ENCODE measurements at places on chromosomes 4 and X.

- DNase-seq, result no peak
Observed at GRCh38 chr4:186445040-186445439, 110.3 kb downstream of the MTNR1A start.

- DNase-seq, result no peak
Observed at GRCh38 chr4:113555868-113556267, 205.7 kb downstream of the CAMK2D start.

DNA sequence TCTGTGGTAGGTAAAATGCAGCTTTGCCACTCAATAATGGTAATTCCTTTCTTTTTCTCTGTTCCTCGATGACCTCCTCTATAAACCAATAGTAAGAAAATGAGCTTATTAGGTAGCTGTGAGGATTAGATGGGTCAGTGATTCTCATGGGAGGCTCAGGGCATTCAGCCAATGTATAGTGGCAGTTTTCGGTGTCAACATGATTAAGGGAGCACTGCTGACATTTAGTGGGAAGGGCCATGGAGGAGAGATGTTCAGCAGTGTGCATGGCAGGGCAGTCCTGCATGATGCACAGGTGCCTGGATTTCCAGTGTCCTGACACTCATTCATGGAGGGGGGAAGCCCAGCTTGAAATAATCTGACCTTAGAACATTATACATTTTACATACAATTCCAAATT is 232.8 kb downstream of the PDGFC start:
- no peak for DNase-seq

GRCh38 chr4:184728858-184729257 is 5.0 kb downstream of the CENPU start:
- no peak for DNase-seq

GRCh38 chr4:22103768-22104167 is 155.2 kb upstream of the KCNIP4 start:
- no peak for DNase-seq

DNA sequence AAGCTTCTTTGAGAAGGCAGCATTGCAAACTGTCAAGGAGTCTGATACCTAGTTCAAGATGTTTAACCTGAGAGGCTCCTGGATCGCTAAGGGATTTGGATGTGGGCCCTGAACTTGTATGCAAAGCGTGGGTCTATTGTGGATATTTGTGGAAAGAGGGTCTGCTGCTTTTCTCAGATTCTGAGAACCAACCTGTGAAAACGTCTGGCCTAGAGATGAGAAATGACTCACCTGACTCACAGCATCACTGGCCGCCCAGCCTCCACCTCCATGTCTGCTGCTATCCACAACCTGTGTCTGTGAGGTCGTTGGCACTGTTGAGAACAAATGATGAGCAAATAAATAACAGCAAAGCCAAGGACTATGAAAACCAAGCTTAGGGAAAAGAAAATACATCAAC is 33.3 kb upstream of the PROM1 start:
- DNase-seq, result no peak

DNA sequence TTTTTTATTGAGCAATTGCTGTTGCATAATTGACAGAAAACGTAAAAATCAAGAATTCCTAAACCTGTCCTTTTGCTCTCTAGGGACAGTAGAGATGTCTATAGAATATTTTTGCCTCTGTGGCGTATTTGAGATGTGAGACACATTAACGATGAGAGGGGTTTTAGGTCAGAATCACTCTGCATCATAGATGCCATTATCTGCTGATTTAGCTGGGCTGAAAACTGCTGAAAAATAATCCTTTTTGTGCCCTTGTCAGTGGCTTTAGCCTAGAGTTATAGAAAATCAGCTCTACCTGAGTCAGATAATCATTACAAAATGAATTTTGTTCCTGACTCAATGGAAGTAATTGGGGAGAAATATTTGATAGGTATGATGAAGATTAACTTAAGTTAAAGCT is 767.8 kb upstream of the TENM3 start:
- DNase-seq, result no peak

- no peak for DNase-seq
Observed at GRCh38 chrX:112800971-112801775, 39.5 kb downstream of the AMOT start.

DNA sequence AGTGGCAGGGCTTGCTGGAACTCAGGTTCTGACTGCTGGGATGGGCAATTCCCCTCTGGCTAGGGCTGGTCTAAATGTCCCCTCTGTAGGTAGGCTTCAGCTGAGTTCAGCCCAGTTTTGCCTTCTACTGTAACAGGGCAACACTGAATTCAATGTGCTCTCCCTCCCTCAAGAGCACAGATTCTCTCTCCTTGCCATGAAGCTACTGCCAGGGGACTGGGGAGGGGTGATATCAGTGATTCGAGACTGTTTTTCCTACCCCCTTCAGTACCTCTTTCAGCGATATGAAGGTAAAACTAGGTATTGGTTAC is 23.4 kb upstream of the STPG2 start:
- DNase-seq, result no peak

GRCh38 chr4:122259849-122260248 is 107.7 kb downstream of the BLTP1 start:
- DNase-seq, result no peak

GRCh38 chr4:167100120-167100519 is 134.2 kb downstream of the SPOCK3 start:
- DNase-seq, result no peak

DNA sequence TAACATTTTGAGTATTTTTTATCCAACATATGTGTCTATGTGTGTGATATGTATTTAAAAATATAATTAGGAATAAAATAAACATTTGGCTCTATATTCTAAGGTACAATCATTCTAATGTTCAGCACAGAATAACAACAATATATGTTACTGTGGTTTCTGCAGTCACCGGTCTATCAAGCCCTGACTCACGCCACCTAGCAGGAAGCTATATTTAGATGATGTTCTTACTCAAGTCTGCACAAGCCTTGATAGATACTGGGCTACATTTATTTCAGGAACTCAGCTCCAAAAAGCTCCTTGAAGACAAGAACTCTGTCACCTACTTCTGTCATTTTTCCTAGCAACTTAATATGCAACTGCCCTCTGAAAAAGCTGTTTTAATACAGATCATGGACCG is 152.0 kb upstream of the FTHL17 start:
- DNase-seq, result no peak

- DNase-seq, result no peak
Observed at GRCh38 chr4:140342620-140343019, 30.8 kb upstream of the SCOC start.

- no peak for DNase-seq
Observed at GRCh38 chr4:134260126-134260525, 58.5 kb upstream of the PABPC4L start.

DNA sequence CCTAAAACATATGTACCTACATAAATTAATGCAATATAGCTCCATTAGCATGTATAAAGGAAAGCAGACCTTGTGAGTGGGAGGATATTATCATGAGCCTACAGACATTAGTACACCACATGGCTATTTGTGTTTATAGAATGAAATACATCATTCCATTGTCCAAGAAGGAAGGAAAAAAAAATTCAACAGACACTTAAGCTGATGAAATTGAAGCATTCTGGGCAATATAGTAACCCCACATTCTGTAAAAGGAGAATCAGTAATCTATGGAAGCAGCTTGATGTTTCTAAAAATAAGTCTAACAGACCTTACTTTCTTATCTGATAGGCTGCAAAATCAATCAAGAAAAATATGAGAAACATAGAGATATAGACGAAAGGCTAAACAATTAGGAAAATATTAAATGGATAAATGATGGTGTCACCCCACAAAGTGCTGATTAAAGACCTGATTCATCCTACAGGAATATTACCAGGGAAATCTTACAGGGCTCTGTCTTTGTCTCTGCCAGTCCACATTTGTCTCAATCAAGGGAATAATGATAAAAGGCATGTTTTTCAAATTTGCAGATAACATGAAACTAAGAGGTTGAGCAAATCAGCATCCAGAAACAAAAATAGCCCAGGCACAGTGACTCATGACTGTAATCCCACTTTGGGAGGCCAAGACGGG is 76.8 kb downstream of the COMMD8 start:
- no peak for DNase-seq

GRCh38 chrX:72026341-72027023 is 105.2 kb downstream of the RTL5 start:
- no peak for DNase-seq

DNA sequence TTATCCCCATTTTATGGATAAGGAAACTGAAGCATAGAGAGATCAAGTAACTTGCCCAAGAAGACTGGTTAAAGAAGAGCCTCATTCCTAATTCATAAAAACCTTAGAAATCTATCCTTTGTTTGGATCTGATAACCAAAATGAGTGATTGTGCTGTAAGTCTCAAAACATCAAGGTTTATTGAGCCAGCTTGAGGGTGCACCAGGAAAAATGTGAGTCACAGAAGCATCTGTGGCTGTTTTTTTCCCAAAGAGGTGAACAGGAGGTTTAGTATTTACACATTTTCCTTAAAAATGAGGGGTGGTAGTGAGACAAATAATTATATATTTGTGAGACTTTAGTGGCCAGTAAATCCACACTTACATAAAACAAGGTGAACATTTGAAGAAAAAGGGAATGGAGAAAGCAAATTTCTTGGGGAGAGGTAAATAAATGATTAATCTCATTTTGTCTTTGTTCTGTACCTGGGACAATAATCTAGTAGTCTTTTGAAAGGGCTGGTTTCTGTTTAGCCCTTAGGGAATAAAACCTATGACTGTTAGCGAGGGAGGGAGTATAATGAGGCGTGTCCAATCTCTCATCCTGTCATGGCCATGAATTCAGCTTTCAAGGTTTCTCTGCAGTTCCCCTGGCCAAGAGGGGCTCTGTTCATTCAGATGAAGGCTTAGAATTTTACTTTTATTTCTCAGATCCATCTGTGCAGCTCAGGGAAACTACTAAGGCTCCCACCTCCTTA is 12.2 kb upstream of the FMR1 start:
- DNase-seq, result no peak

DNA sequence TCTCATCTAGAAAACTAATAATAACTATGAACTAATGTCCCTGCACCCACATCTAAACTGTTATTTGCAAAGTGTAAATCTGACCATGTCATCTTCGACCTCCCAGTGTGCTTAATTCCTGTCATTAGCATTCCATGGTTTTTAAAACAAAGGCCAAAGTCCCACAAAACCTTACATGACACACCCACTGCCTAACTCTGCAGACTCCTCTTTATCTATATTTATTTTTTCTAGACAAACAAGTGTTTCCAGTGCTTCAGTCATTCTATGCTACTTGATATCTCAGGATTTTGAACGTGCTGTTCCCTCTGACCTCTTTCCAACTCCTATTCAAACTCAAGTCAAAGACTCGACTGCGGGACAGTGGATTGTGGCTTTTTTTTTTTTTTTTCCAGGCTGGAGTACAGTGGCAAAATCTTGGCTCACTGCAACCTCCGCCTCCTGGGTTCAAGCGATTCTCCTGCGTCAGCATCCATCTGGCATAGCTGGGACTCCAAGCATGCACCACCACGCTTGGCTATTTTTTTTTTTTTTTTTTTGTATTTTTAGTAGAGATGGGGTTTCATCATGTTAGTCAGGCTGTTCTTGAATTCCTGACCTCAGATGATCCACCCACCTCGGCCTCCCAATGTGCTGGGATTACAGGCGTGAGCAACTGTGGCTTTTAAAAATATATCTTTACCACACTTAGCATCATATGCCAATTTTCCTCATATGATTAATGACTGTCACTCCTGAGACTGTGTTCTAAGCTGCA is 1511.0 kb downstream of the ARAP2 start:
- no peak for DNase-seq

DNA sequence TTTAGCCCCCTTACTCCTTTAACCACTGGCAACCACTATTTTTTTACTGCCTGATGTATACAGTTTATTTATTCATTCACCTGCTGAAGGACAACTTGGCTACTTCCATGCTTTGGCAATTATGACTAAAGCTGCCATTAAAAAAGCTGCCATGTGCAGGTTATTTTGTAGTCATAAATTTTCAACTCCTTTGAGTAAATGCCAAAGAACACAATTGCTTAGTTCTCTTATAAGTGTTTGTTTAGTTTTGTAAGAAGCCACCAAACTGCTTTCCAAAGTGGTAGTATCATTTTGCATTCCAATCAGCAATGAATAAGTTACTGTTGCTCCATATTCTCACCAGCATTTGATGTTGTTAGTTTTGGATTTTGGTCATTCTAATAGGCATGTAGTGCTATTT is 1831.8 kb downstream of the PCDH7 start:
- no peak for DNase-seq

GRCh38 chr4:173434231-173434630 is 35.3 kb upstream of the SCRG1 start:
- DNase-seq, result no peak

- DNase-seq, result no peak
Observed at GRCh38 chrX:150463566-150463965, 100.4 kb downstream of the MAMLD1 start.

DNA sequence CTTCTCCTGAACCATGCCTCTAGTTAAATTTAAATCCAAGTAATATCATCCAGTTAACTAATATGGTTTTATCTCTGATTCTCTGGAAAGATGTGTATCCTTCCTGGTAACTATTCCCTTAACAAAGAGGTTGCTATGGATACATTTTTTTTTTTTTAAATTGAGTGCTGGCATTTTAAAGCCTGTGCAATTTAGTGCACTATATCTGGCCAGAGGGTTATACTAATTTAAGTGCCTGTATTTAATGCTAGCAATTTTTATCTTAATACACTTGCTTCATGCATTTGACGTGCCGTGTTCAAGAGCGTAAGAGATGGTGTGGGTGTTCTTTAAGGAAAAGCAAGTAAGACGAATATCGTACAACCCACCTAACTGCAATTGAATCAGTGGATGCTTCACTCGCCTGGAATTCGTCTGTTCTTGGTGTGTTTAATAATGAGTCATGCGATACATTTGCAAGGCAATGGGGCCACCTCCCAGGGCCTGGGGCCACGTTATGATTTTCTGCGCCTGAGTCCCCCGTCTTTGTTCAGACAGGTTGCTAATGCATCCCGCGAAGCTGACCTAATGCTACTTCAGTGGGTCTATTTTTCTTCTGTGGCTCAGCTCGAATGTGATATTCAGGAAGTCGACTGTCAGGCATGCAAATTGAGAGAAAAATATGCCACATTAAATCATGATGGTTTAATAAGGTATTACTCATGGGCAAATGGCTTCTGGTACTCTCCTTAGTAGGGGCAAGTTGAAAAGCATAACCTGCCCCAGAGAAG is 14.2 kb upstream of the MID1 start:
- no peak for DNase-seq

GRCh38 chr4:149426461-149426860 is 389.2 kb downstream of the IQCM start:
- DNase-seq, result no peak

DNA sequence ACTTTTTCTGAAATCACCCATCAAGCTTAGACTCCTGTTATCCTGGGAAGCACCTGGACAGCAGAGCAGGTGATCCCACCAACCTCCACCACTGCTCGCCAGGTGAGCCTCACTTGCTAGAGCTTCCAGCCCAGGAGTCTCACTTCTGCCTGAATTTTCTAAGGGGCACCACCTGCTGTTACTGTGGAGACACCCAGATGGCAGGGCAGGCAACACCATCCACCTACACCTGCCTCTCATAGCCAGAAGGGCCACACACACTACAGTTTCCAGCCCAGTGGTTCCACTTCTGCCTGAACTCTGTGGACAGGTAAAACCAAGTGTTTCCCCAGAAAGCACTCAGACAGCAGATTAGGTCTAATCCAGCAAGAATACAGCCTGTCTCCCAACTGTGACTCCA is 262.0 kb downstream of the ARAP2 start:
- DNase-seq, result no peak

- peak; percentile 74 for DNase-seq
Observed at GRCh38 chr4:23033796-23034195, 341.1 kb downstream of the GBA3 start.

GRCh38 chr4:15010038-15010585 is 7.8 kb downstream of the CPEB2 start:
- no peak for DNase-seq

- DNase-seq, result no peak
Observed at GRCh38 chrX:16839219-16839851, 30.8 kb downstream of the RBBP7 start.

GRCh38 chr4:23763559-23763958 is 126.3 kb downstream of the PPARGC1A start:
- DNase-seq, result no peak
